ENCODE measurements at places on chromosomes 6 and 20.
A peak's percentile ranks its signal among the peaks of the same experiment; 100 is the strongest.

DNA sequence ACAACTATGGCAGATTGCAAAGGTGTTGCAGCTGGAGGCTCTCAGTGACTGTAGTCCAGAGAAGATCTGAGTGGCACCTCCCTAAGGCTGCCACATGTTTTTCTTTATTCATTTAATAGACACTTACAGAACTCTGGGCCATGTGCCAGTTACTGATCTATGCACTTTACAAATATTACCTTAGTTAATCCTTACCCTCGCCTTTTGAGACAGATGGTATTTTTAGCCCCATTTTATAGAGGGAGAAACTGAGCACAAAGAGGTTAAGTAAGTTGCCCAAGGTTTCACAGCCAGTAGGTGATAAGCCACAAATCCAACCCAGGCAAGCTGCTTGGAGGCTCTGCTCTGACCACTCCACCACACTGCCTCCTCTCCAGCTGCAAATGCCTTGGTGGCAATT is 6.5 kb upstream of the SCRT2 start:
- no peak for DNase-seq

DNA sequence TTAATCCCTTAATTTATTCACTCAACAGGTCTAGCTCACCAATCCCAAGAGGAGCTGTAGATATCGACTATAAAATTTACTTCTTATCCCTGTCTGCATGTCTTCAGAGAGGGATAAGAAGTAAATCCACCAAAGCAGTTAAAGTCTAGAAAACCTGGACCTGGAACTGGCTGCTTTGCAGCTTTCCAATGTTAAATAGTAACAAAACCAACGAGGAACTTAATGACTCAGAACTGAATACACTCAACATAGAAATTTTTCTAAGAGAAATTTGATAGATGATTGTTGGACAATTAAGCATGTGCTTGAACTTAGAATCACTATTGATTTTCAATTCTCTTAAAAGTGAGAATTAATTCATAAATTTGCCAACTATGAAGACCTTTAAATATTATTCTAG is 11.5 kb upstream of the TMEM244 start:
- DNase-seq, result no peak

- DNase-seq, result no peak
These were observed 16.6 kb downstream of the SIM1 start for GRCh38 chr6:100447900-100448748.

DNA sequence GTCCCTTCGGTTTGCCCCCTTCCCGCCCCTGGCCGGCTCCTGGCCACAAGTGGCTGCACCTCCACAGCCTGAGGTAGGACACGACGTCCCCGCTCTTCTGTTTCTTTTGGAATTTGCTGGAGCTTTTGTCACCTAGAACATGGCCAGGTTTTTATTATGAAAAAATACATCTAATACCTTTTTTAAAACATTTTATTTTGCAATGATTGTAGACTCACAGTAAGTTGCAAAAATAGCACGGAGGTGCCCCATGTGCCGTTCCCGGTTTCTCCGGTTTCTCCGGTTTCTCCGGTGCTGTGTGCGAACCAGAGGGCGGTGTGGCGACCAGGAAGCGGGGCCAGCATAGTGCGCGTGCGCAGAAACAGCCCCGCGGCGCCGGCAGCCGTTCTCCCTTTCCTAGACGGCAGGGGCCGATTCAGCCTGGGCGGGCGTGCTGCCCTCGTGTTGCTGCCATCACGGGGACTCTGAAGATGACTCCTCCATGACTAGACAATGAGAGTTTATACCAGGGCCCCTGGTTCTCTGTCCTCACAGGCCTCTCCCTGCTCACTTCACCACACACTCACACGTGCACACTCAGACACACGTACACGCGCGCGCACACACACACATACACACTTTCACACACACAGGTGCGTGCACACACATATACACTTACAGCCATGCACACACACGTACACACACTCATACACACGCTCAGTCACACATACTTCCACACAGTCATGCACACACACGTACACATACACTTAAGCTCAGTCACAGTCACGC is 102.1 kb downstream of the TMEM242 start:
- peak; percentile 80 for DNase-seq

DNA sequence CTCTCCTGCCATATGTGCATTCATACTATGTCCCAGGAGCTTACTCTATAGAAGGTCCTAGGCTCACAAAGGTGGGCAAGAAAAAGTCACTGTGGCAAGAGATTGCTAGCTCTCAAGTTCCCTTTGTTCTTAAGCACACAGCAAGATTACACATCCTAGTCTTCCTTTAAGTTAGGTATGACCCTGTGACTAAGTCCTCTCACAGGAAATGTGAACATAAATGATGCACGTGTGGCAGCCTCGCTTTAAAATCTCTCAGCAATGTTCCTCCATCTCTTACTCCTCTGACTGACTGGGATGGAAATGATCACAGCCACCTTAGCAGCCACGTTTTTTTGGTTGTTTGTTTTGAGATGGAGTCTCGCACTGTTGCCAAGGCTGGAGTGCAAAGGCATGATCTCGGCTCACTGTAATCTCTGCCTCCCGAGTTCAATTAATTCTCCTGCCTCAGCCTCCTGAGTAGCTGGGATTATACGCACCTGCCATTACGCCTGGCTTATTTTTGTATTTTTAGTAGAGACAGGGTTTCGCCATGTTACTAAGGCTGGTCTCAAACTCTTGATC is 35.7 kb upstream of the HAO1 start:
- no peak for DNase-seq

DNA sequence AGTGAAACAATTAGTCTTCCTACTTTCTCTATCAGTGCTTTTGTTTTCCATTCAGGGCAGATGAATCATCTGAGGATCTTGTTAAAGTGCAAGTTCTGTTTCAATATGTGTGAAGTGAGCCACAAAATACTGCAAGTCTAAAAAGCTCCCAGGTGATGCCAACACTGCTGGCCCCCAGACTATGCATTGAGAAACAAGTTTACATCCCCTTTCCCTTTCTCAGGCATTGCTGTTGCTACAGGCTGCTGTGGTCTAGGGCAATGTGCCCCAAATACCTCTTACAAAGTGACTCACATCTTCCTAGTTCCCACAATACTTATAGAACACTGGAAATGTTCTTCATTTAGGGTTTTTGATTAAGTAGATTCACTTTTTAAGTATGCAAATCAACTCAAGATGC is 31.8 kb downstream of the ABRACL start:
- no peak for DNase-seq

DNA sequence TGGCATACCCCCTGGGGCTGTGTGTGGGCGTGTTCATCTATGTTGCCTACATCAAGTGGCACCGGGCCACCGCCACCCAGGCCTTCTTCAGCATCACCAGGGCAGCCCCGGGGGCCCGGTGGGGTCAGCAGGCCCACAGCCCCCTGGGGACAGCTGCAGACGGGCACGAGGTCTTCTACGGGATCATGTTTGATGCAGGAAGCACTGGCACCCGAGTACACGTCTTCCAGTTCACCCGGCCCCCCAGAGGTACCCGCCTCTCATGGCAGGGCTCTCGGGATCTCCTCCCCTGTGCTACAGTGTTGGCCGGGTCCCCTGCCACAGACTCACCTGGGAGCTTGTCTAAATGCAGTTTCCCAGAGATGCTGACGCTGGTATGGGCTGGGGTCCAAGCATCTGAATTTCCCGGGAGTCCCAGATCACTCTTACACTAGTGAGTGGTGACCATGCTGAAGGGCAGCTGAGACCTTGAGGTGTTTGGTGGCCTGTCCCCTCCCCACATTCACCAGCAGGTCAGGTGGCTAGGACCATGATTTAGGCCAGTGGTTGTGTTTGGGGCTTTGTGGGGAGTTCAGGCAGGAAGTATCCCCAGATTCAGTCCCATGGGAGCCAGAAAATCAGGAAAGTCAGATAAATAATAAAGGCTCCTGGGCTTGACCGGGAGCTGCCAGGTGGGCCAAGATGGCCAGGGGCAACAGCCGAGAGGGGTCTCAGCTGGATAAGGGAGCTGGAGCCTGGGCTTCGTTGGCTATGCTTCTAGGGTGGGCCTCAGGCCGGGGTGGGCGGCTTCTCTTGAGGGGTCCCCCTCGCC is 11.8 kb downstream of the ENTPD6 start:
- no peak for DNase-seq

- peak; percentile 70 for DNase-seq
These were observed 132.2 kb downstream of the GPX5 start for GRCh38 chr6:28657769-28658465.

- no peak for DNase-seq
These were observed 195.2 kb upstream of the POU3F2 start for GRCh38 chr6:98639089-98639635.

DNA sequence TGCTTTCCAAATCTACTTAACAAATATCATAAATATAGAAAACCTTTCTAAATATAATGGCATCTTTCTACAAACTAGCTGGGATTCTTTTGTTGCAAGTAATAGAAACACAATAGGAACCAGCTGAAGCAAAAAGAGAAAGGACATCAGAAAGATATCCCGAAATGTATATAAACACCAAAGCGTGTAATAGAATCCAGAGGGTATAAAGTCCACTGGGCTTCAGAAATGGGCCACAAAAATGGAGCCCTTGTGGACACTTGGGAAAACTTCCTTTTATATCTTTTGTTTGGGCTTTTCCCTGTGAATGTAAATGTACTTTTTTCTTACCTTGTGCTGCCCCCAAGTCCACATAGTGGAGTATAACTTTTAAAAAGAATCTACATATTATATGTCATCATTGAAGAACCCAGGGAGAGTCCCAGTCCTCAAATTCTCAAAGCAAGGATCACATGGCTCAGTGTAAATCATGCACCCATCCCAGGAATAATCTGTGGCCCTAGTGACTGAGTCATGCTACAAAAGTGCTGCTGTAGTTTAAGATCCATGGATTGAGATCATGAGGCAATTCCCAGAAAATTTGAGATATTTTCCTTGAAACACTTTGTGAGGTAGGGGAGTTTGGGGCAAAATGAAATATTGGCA is 457.0 kb downstream of the EPM2A start:
- DNase-seq, result no peak

DNA sequence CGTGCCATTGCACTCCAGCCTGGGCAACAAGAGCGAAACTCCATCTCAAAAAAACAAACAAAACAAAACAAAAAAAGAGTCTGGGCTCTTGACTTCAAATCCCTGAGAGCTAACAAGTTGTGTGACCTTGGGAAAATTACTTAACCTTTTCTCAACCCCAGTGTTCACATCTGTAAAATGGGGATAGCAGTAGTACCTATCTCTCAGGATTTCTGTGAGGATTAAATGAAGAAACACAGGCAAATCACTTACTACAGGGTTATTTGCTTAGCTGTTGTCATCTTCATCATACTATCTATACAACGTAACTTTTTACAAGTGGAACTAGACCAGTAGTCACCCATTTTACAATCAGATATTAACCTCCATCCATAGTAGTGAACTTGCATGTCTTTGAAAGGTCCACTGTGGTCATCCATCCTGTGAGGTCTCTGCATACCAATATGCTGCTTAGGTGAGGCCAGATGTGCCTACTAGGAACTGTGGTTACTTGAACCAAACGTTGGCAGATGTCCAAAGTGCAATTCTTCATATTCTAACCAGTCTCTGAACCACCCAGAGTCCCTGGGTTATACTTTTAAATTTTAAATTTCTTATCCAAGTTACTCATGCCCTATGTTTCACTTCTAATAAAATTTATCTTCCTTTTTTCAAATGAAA is 128.9 kb upstream of the BEND3 start:
- no peak for DNase-seq

- no peak for DNase-seq
These were observed 577 bp downstream of the SASH1 start for GRCh38 chr6:148343047-148343782.

GRCh38 chr6:132214716-132215115 is 186.6 kb downstream of the MOXD1 start:
- DNase-seq, result no peak

GRCh38 chr20:37921341-37921929 is 18.5 kb downstream of the VSTM2L start:
- DNase-seq, result no peak

DNA sequence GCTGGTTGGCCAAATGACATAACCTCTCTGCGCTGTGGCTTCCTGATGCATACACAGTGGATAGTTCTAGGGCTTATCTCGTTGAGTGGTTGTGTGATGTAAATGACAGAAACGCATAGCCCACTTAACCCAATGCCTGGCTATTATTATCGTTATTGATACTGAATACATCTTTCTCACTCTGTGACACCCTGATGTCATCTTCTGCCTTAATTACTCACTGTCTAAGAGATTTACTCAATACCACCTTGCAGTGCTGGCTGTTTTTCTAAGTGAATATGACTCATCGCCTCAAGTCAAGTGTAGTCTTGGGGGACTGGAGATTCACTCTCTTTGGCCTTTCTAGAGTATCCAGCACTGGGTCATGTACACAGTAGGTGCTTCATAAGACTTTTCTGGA is 73.6 kb downstream of the NDUFAF5 start:
- DNase-seq, result no peak

DNA sequence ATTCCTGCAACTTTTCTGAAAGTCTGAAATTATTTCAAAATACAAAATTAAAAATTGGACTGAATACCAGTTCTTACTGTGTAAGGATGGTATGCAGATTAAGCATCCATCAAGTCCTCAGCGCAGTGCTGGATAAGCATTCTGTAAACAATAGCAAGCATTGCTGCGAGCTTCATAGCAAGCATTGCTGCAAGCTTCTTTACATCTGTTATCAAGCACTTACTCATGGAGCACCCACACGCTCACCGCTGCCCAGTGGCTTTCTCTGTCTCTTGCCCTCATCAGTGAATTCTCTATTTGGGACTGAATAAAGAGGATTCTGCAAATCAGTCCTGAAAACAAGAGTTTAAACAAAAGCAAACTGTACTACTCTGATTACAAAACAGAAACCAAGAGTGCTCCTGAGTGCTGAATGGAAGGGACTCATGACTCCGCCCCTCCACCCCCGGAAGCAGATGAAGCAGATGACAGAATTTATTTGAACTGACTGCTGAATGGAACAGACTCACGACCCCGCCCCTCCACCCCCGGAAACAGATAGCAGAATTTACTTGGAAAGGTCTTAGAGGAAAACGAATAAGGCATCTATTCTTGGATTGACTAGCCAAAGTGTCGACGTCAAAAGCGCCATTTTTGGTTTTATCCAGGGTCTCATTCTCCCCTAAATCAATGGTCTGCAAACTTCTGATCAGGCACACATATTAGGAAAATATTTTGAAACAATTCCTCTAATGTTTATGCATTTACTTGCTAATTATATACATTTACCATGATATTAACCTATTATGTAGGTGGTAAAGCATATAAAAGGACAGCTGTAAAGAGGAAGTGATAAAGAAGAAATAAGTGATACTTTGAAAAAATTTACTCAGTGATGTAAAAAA is 22.1 kb upstream of the EYA2 start:
- DNase-seq, result no peak

GRCh38 chr20:2476742-2477615 is 6.4 kb upstream of the SNRPB start:
- DNase-seq, result no peak

DNA sequence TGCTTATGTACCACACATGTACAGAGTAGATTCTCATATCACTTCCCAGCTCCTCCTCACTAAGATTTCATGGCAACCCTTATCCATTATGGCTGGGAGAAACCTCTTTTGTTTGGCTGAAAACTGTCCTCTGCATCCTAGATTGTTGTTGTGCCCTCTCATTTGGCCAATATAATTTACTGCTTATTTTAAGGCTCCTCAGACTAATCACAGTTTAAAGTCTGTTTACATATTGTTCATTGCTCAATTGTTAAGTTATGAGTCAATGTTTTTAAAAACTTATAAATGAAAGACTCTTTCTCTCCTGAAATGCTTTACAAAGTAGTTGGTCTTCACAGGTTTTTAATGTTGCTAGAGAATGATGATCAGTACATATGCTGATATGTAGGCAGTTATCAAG is 57.3 kb downstream of the FAM83B start:
- DNase-seq, result no peak
